ENCODE measurements at places on chromosomes 6 and 20. TPM values are rescaled to one million over a fixed set of nuclear protein-coding genes. Genes with fewer than 3 reads are reported as not detected.

- DNase-seq = no peak
Observed at GRCh38 chr6:25369433-25370177, 90.4 kb downstream of the CARMIL1 start.

- DNase-seq = no peak
Observed at GRCh38 chr6:70208235-70208790, 94.6 kb downstream of the COL9A1 start.

DNA sequence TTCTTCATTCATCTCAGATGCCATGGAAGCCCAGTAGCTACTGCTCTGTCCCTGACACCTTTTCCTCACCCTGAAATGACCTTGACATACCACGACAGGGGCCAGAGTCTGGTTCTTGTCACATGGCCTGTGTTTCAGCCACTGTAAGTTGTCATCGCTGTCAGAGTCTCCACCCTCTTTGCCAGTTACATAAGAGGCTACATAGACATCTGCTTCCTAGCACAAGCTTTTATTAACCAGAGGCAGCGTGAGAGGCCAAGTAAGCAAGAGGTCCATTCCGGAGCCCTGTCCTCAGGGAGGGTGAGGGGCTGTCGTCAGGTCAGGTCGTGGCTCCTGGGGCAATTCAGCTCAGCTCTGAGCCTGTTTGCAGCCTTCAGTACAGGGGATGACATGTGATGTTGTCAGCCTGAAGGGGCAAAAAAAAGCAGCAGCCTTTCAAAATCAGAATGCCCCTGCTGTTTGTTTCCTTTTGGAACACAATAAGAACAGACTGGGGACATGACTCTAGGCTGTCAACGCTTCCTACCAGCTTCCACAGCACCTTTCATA lies 146.3 kb downstream of the MTFR2 start:
- DNase-seq = no peak

GRCh38 chr6:2430612-2431011 lies 185.2 kb upstream of the GMDS start:
- no peak for DNase-seq

- DNase-seq = no peak
Observed at GRCh38 chr20:23096986-23097520, 10.9 kb upstream of the CD93 start.

- no peak for DNase-seq
Observed at GRCh38 chr6:111338843-111339242, 144.2 kb downstream of the REV3L start.

- no peak for DNase-seq
Observed at GRCh38 chr20:31991339-31991705, 18.9 kb upstream of the CCM2L start.

KIFC1 gene
- total RNA-seq = 124 TPM

AIF1 gene
- not detected for total RNA-seq

RUNX2 gene
- 0.16 TPM for total RNA-seq

C20orf173 gene
- not detected for total RNA-seq
